ENCODE measurements at places on chromosomes 6 and 20. TPM values are rescaled to one million over a fixed set of nuclear protein-coding genes. Genes with fewer than 3 reads are reported as not detected.

The CST7 gene
- total RNA-seq: 0.25 TPM

The PSORS1C2 gene
- total RNA-seq: not detected

The TUBB1 gene
- total RNA-seq: not detected

The RIPPLY2 gene
- total RNA-seq: not detected

The DZANK1 gene
- 3.0 TPM for total RNA-seq

The ZBP1 gene
- not detected for total RNA-seq

The DSN1 gene
- total RNA-seq: 6.1 TPM

The GSS gene
- 44.6 TPM for total RNA-seq

The LY6G6D gene
- not detected for total RNA-seq

The ROS1 gene
- not detected for total RNA-seq

The SIRPD gene
- total RNA-seq: not detected

The LTB gene
- 0.52 TPM for total RNA-seq

The TRIM40 gene
- not detected for total RNA-seq

The IL17F gene
- not detected for total RNA-seq

The HLA-DPA1 gene
- total RNA-seq: 0.50 TPM

The OR12D3 gene
- not detected for total RNA-seq

The SRSF12 gene
- 7.0 TPM for total RNA-seq

The TOMM6 gene
- total RNA-seq: 159 TPM

The OXT gene
- total RNA-seq: not detected

The TCP11 gene
- total RNA-seq: not detected

The GABRR1 gene
- total RNA-seq: not detected

The CNKSR3 gene
- total RNA-seq: 11.1 TPM

The SYNE1 gene
- total RNA-seq: 64.0 TPM

The VARS2 gene
- 19.8 TPM for total RNA-seq

The TMC2 gene
- not detected for total RNA-seq

The HLA-DRA gene
- not detected for total RNA-seq

The FAM217B gene
- total RNA-seq: 20.6 TPM
